ENCODE measurements at places on chromosomes 13 and 19.

- no peak for DNase-seq
Measured at GRCh38 chr13:79525064-79525857, 44.3 kb downstream of the NDFIP2 start.

GRCh38 chr19:43594710-43595604 is 977 bp downstream of the IRGQ start:
- DNase-seq: peak; percentile 61

DNA sequence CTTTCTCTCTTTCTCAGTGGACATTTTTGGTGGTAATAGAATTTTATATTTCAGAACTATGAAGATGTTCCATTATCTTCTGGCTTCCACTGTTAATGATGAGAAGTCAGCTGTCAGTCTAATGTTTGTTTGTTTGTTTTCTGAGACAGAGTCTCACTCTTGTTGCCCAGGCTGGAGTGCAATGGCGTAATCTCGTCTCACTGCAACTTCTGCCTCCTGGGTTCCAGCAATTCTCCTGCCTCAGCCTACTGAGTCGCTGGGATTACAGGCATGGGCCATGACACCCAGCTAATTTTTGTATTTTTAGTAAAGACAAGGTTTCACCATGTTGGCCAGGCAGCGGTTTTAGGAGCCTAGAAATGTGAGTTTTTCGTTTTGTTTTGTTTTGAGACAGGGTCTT is 4.7 kb downstream of the ZNF317 start:
- DNase-seq: no peak

GRCh38 chr13:75175575-75175974 is 306.4 kb downstream of the TBC1D4 start:
- no peak for DNase-seq

- peak; percentile 55 for DNase-seq
Measured at GRCh38 chr19:35742121-35742724, at the start of gene IGFLR1. TSS of gene IGFLR1 (minus strand) at chr19:35742452. CDS start at chr19:35741180, 1,272 bp downstream.

DNA sequence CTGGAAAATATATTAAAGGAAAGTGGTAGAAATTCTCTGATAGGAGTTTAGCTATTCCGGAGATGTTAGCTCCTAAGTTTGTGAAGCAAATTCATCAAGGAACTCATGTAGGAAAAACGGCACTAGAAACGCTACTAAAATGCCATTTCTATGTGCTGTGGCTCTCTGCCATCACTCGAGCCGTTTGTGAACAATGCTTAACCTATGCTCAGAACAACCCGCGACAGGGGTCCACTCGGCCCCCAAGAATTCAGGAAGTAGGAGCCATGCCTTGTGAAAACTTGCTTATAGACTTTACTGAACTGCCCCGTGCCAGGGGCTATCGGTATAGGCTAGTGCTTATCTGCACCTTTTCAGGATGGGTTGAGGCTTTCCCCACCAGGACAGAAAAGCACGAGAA is 14.2 kb upstream of the SLC15A1 start:
- DNase-seq: no peak

DNA sequence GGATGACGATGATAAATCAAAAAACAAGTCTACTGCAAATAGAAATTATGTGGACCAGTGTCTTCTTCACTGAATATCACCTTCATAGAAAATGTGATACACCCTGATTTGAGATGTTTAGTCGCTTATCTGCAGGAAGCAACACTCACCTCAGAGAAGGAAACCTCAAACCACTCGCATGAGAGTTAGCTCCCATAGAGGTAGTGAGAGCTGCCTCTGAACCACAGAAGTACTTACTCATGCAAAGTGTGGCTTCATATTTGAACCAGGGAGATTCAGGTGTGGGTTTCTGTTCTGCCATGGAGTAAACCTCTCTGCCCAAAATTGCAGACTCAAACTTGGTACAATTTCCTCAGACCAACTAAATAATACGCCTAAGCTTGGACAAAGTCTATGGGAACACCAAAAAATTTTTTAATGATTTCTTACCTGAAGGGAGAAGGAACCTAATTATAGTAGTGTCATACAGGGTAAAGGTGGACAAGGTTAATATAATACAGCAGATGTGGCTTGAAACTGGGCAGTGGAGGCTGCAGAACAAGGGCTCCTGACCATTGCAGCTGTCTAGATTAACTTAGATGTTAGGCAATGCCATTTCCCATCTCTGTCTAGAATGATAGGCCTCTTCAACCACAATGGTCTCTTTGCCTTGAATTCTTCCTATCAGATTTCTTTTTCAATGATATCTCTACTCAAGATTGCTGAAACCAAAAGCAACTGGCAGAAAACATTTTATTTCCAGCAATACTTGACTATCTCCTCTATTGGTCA is 29.6 kb upstream of the RCBTB2 start:
- peak; percentile 69 for DNase-seq

- DNase-seq: no peak
Measured at GRCh38 chr13:113781571-113781970, 22.5 kb downstream of the TMEM255B start.
